ENCODE measurements at places on chromosomes 1 and 21.

GRCh38 chr1:21509351-21510112 is at the start of gene ALPL:
TSS of gene ALPL (plus strand) at chr1:21509423. CDS start at chr1:21554082, 44,659 bp downstream.
- DNase-seq: no peak

DNA sequence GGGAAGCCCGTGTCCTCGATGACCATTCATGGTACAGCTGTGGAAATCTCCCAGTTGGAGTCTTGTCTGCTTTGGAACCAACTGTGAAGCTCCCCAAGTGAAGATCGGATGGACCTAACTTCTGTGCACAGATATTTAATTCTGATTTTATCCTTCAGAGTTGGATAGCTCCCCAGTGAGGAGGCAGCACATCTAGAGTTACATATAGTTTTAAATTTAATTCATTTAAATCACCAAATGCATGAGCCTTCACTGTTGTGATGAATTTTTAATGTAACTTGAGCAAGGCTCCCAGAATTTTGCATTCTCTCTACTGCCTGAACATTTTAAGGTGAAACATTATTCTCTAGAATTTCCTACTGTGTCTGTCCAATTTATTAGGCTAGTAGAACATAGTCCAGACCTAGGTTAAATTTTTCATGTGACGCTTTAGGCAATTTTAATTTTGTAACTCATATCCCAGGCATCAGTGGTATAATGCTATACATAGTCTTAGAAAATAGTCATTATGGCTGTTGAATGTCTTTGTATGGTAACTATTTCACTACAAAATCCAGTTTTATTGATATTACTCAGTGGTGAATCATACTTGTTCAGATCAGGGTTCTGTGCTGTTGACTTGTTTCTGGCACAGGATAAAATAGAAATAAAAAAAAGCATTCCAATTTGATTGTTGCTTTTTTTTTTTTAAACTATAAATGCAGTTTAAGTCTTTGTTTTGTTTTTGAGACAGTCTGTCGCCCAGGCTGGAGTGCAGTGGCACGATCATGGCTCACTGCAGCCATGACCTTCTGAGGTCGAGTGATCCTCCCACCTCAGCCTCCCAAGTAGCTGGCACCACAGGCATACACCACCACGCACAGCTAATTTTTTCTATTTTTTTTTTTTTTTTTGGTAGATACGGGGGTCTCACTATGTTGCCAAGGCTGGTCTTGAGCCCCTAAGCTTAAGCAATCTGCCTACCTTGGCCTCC is 66.9 kb downstream of the PRDM2 start:
- DNase-seq: no peak

- no peak for DNase-seq
Observed at GRCh38 chr1:74512170-74512915, at the start of gene LRRC53. TSS of gene LRRC53 (minus strand) at chr1:74512611. CDS start at chr1:74483349, 29,262 bp downstream.

DNA sequence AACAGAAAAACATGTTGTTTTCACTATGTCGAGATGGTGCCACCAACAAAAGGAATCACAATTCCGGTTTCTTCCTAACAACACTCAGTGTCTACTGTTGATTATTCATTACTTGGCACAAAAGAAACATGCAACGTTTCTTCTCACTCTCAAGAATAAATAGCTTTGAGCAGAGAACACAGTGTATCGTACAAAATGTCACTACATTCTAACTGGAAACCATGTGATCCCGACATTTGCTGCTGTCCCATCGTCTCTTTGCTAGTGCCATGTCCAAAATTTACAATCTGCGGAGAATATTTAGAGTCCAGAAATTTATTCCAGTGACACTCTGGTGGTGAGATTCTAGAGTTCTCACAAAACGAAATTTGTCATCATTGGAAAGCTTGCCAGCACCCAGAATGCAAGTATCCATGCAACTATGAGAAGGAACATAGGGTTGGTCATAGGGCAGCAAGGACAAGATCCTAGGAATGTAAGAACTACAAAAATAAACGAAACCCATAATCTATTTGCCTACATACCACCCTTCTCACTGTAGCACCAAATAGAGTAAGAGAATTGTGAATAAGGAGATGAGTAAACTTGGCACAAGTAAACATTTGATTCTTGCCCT is 505.1 kb downstream of the LTN1 start:
- no peak for DNase-seq

DNA sequence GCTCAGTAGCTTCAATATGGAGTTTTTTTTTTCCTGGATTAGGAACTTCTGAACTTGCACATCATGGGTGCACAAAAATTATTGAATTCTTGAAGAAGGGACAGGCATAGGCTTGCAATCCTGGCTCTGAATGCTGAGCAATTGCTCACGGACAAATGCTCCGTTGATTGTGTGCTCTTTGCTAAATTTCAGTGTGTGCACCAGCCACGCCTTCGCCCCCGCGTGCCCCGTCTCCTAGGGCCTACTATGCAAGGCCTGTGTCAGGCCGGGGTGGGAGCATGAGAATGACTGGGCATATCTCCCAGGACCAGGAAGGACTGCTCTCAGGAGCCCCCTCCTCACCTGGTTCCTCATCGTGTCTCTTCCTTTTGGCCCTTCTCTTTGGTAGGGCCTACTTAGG is 17.4 kb downstream of the IL6R start:
- DNase-seq: no peak

DNA sequence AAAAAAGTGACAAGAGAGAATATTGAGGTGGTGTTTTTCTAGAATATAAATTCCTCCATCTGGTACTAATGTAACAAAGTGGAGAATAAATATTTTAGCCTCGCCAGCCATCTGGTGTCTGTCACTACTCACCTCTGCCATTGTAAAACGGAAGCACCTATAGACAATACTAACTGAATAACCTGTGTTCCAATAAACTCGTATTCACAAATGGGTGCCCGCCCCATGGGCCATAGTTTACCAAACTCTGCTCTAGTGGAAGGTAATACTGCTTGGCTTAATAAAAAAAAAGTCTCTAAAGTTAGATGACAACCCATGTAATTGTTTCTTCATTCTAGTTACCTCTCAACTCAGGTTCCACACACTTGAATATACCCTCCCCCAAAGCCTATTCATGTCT is 8.1 kb downstream of the MIS18A start:
- no peak for DNase-seq

DNA sequence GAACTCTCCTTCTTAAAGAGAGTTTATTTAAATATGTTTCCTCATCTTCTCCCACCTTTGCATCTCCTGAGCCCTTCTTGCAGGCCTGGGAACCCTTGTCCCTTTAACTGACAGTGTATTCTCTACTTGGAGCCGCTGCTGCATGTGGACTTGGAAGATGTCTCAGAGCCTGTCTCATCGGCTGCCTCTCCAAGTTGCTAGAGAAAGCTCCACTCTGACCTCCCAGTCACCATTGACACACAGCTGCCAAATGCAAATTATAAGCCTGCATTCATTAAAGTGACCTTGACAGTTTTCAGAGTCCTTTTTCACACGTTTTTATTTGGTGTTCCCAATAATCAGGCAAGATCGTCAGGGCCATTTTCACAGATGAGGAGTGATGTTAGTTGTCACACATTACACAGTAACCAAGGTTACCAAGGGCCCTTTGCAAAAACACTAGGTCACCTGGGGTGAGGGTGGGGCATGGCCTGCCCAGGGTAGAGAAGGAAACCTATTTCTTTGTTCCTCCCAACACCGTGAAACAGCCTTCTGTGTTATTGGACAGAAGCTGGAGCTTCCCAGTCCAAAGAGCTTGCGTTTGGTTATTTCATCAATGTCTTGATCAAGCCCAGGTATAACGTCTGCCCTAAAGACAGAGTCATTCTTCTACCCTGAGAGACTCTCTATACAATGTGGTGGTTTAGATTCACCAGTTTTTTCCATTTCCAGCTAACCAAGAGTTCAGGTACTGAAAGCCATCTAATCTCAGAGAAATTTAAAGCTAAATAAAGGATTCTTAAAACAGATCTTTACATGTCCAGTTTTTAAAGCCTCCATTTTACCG is 164.1 kb downstream of the GALNT2 start:
- no peak for DNase-seq

GRCh38 chr1:61926597-61926996 is 184.3 kb downstream of the PATJ start:
- DNase-seq: no peak

- no peak for DNase-seq
Observed at GRCh38 chr1:177007437-177008161, 156.9 kb downstream of the ASTN1 start.

DNA sequence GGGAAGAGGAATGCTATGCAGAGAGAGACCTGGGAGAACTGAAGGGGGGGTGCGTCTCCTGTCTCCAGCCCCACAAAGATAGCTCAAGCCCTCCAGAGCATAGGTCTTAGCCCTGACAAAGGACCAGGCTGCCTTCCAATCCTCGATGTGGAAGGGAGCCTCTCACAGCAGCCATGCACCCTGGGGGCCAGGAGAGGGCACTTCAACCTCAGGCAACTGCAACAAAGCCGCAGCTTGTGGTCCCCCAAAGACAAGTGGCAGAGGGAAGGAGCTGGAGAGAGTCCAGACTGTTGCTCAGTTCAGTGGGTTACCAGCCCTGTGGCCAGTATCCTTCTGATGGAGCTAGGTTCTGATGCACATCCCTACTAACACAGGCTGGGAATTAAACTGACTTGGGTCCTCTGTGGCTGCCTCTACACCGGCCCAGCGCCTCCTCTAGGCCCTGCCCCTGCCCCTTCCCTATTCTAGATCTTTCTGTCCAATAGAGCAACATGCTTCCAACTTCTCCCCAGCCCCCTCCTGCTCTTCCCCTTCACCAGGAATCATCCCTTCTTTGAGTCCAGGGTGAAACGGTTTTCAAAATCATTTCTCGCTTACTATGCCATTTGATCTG is 100.7 kb upstream of the SPATA6 start:
- peak; percentile 64 for DNase-seq

GRCh38 chr1:163090321-163090945 is 21.3 kb downstream of the RGS4 start:
- DNase-seq: no peak

DNA sequence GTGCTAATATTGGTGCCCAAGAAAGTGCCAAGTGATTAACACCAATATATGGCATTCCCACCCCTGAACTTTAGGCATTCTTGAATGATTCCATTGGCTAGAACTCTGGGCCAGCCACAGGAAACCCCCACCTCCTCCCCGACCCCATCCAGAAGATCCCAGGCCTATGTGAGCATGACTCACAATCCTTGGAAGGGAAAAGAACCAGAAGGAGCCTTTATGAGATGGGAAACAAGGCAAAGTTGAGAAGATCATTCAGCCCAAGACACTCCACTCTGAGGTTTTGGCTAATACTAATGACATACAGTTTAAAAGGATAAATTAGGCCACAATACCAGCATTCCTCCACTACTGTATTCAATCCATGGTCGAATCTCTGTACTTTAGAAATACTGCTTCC is 21.8 kb downstream of the ELK4 start:
- DNase-seq: no peak

GRCh38 chr1:230823931-230824381 is 44.4 kb downstream of the C1orf198 start:
- DNase-seq: no peak

GRCh38 chr1:206761159-206761768 is 9.3 kb upstream of the IL19 start:
- no peak for DNase-seq

DNA sequence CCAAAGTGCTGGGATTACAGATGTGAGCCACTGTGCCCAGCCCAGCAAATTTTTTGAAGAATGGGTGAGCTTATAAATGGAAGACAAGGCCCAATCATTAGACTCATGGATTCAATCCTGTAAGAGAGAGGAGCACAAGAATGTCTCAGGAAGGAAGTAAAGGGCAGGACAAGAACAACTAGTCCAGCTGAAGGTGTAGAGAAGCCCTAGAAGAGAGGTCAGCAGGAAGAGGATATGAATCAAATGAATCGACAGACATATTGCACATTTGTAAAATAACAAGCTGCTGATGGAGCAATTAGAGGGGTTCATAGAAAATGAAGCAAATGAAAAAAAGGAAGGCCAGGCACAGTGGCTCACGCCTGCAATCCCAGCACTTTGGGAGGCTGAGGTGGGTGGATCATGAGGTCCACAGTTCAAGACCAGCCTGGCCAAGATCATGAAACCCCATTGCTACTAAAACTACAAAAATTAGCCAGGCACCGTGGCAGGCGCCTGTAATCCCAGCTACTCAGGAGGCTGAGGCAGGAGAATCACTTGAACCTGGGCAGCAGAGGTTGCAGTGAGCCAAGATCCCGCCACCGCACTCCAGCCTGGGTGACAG is 74.9 kb downstream of the MIS18A start:
- no peak for DNase-seq

DNA sequence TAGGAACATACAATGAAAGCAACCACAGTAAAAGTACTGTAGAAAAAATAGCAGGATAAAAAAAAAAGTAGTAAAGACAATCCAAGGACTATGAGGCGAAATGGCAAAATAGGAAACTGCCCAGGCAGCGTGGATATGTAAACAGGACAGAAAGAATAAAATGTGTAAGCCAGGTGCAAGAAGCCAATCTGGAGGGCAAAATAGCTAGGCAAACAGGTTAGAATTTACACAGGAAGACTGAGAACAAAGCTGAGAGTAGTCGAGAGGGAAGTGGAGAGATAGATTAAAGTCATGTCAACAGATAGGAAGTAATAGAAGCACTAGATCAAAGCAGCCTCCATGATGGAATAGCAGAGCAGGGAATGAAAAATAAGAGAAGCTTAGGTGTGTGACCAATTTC is 124.2 kb upstream of the B3GALT2 start:
- DNase-seq: no peak

GRCh38 chr1:23577056-23578004 is 18.0 kb upstream of the ID3 start:
- no peak for DNase-seq

- no peak for DNase-seq
Observed at GRCh38 chr1:232983817-232984567, 33.6 kb downstream of the NTPCR start.

DNA sequence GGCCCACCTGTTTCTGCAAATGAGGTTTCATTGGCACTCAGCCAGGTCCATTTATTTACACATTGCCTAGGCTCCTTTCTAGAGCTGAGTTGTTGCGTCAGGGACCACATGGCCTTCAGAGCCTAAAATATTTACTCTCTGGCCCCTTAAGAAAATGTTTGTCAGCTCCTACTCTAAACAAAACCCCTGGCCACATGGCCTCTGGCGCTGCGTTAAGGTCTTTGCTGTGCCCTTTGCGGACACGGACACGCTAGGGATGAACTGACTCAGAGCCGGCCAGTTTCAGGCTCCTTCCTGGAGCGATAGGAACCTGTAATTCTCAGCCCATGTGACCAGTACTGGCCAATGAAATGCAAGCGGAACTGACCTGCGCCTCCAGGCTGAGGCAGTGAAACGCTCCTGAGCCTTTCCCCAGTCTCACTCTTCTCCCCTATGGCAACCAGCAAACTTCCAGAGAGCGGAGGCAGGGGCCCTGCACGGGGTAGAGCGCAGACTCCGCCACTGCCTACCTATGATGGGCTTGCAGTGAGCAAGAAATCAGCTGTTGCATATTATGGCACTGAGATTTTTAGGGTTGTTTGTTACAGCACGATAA is 160.3 kb downstream of the ETS2 start:
- DNase-seq: peak; percentile 67

GRCh38 chr1:5640845-5641244 is 351.4 kb downstream of the NPHP4 start:
- no peak for DNase-seq

GRCh38 chr1:164524810-164525209 is 34.2 kb upstream of the PBX1 start:
- no peak for DNase-seq

- no peak for DNase-seq
Observed at GRCh38 chr21:34613679-34614627, 960 bp downstream of the RCAN1 start.
